Caco-2 (cell line): ENCODE measurements at places on chromosomes 1 and 21.

DNA sequence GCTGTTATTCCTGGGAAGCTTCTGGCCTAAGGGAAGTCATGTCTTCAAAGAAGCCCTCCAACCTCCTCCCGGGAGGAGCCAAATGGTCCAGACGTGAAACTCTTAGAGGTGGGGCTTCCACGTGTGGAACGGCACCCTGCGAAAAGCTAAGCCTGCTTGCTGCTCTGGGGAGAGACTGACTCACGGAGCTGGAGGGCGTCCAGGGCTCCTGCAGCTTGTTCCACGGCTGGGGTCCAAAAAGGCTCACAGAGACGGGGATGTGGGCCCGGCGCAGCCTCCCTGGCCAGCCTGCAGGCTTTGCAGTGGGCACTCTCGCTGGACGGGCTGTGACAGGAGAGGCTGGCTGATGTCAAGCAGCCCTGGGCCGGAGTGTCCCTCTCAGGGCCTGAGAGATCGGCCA, 105.1 kb downstream of the COLGALT2 start:
- DNase-seq, result no peak

DNA sequence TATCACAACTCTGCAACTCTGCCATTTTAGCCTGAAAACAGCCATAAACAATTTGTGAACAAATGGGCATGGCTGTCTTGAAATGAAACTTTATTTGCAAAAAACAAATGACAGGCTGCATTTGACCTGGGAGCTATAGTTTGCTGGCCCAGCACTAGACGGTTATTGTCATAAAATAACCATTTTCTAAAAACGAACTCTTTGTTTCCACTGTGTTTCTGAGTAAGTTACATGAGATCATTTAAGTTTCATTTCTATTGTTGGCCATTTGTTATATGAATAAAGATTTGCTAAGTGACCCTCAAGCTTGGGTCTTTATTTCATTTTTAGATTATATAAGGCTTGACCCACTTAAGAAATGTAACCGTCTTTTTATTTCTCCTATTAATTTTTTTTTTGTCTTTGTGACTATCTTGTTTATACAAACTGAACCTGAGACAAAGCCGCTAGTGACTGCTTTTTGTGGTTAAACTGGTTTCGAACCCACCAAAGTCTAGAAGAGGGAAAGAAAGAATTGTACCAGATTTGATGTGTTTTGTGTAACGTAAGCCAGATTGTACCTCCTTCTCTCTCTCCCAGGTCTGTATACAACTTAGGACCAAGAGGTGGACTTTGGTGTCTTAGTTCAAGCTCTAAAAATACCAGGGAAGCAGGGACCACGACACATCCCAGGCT, 12.9 kb upstream of the KCNJ15 start:
- DNase-seq, result no peak

DNA sequence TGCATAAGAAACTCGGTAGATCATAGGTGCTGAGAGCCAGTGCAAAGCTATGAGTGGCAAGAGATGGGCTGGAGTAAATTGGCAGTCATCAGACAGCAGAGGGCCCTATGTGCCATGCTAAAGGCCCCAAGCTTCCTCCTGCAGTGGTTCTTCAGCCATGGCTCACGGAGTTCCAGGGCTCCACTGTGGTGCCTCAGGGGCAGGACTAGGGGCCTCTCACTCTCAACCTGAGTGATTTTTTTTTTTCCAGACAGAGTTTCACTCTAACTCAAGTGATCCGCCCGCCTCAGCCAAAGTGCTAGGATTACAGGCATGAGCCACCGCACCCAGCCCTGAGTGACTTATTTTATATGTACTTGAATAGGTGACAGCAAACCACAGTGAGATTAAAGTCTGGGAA, 10.4 kb upstream of the GJA8 start:
- DNase-seq, result no peak

DNA sequence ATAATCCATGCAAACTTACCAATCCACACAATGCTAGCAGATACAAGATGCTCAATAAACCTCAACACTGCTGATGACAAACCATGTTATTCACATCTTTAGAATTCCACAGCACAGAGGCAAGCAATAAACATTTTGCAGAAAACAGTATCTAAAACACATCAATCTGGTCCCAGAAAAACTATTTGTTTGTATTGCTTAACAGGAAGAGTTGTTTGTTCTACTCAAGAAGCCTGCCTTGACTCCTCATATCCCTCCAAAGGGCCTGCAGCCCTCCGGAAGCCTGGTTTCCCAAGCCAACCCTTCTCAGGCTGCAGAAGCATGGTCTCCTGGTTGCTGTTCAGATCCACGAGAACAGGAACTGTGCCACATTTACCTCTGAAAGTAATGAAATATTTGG, 139.7 kb downstream of the RERE start:
- no peak for DNase-seq
